ENCODE measurements at places on chromosomes 1 and 21.

GRCh38 chr1:182610606-182611194 lies 6.5 kb upstream of the RGS16 start:
- DNase-seq: no peak

GRCh38 chr21:42469272-42469671 lies 26.8 kb downstream of the RSPH1 start:
- no peak for DNase-seq

GRCh38 chr1:203954788-203955552 lies 93.6 kb downstream of the SNRPE start:
- DNase-seq: no peak

DNA sequence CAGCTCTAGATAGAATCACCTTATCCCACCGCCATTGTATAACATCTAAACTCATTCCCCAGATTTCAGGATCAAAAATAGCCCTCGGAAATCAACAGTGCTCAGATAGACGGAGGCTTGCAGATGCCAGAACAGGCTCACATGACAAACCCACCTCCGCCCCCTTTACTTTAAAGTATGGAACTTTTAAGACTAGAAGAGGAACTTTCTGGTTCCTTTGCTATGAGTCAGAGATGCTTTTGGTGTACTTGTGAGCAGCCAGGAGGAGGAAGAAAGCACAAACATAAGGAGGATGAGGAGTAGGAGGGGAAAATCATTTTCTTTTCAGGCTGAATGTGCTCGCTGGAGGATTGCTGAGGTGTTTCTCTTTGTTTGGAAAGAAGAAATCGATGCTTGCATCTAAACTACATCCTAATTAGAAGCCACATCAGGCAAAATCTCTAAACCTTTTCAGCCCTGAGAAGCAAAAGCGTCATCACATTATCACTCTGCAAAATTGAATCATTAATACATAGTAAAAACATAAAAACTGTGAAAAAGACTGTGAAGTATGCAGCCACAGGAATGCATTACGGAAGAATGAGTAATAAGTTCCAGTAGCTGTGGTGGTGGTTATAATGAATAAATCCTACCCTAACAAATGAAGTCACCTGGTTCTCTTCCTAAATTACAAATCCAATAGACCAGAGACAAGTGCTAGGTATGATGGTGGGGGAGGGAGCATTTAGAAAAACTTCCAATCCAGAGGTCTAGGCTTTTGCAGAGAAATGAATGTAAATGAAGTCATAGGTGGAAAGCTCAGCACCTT lies 251.3 kb downstream of the KCNH1 start:
- no peak for DNase-seq

DNA sequence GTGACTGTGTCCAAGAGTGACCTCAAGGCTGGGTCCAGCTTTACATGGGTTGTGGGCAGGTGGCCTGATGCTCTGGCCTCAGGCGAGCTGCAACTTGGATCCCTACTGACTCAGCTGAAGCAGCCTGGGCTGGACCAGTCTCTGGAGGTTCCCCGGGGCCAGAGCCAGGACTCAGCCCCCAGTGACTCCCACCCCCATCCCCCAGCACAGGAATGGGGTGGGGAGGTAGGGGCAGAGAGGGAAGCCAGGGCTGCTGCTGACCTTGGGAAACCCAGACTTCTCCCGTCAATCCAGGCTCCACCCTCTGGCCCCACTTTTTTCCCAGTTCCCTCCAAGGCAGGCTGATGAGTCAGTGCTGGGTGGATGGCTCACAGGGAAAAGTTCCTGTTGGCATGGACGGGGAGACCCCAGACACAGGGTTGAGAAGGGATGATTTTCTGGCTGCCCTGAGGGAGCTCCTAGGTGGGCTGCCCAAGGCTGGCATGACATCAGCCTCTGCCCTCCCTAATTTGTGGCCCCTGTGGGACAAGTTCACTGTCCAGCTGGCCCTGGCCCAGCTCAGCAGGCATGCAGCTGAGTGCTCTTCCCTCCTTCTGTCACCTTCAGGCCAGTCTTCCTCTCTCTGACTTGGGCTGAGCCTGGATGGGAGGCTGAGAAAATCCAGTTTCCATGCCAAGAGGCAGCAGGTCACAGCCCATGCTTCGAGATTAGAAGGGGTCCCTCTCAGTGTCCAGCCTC lies 2.2 kb downstream of the ZC3H12A start:
- DNase-seq: no peak

DNA sequence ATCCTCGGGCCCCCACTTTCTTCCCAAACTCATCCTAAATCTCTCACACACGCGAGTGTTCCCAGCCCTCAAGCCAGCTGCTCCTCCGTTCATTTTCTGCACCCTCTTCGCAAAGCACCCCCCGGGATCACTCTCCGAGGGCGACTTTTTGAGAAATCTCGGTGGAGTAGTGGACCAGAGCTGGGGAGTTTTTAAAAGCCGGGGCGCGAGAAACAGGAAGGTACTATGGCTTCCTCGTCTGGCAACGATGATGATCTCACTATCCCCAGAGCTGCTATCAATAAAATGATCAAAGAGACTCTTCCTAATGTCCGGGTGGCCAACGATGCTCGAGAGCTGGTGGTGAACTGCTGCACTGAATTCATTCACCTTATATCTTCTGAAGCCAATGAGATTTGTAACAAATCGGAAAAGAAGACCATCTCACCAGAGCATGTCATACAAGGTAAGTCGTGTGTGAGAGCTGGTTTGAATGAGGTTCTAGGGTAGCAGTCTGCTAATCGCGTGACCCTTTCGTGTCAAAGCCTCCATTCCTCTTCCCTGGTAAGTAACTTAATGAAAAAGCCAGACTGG lies 800 bp downstream of the DR1 start:
- no peak for DNase-seq

- DNase-seq: no peak
Observed at GRCh38 chr1:230130172-230130944, 63.3 kb downstream of the GALNT2 start.

- no peak for DNase-seq
Observed at GRCh38 chr1:247557926-247558674, 9.2 kb downstream of the GCSAML start.

GRCh38 chr1:48200166-48200900 lies 22.2 kb upstream of the SLC5A9 start:
- no peak for DNase-seq

- no peak for DNase-seq
Observed at GRCh38 chr1:38454236-38454635, 405.3 kb downstream of the RRAGC start.

DNA sequence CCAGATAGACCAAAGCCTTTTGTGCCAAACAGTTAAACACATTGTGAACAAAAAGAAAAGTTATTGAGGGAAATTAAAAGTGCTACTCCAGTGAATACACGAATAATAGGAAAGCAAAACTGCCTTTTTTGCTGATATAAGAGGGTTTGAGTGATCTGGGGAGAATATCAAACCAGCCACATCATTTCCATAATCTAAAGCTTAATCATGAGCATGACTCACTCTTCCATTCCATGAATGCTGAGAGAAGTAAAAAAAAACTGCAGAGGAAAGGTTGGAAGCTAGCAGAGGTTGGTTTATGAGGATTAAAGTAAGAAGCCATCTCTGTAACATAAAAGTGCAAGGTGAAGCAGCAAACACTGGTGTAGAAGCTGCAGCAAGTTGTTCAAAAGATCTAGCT lies 350.6 kb upstream of the NCAM2 start:
- no peak for DNase-seq

GRCh38 chr1:27021354-27022031 lies 8.8 kb upstream of the TENT5B start:
- no peak for DNase-seq

DNA sequence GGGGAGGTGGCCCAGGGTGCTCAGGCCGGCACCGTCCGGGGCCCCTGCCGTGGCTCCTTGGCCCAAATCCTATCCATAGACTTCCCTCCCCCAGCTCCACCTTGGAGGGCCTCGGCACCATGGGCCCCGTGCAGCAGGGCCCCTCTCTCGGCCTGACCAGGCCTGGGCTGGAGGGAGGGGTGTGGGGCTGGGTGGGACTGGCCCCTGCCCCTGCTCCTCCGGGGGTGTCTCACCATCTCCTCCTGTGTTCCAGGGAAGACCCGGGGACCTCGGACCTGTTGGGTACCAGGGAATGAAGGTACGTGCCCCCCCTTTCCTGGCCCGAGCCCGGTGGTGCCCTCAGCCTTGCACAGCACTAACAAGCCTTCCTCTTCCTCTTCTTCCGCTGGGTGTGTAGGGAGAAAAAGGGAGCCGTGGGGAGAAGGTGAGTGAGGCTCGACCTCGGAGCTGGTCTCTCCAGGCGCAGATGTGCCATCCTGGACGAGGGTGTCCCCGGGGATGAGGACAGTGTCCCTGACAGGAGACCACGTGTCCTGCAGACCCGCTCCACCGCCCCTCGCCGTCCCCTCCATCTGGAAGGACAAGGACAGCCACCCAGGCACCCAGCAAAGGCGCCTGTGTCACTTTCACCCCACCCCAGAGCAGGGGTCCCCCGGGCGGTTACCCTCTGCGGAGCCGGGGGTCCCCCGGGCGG lies 7.9 kb downstream of the COL6A1 start:
- no peak for DNase-seq
